Activated T-helper 1 cell treated with anti-CD3 and anti-CD28 coated beads, Interleukin-2, amount 50 U/mL, for 16 hours (primary cell): ENCODE measurements at places on chromosomes 5 and 9.
A peak's percentile ranks its signal among the peaks of the same experiment; 100 is the strongest.

- DNase-seq: no peak
These were observed 120.8 kb upstream of the MTAP start for GRCh38 chr9:21681641-21682040.

DNA sequence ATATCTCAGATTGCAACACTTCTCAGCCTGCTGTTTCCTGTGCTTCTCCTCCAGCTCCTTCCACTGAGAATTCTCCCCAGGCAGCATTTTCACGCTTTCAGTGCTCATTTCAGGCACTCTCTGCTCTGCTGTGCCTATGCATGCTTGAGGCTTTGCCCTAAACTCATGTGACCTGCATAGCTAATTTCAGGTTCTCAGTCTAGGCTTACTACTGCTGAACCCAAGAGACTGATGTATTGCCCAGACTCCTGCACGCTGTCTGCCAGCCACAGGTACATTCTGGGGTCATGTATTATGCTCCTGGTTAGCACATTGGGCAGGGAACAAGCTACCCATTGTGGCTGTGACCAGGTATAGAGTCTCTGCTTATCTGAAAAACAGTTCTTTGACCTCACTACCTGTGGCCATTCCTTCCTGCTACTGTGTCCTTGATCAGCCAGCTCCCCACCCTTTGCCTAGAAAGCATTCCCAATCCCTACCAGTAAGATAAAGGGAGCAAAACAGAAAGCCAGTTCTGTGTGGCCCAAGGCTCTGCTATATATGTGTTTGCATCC, 34.7 kb downstream of the PIP5K1B start:
- DNase-seq: no peak

- no peak for DNase-seq
These were observed 35.6 kb downstream of the RBM27 start for GRCh38 chr5:146238973-146239372.

- no peak for DNase-seq
These were observed 118.8 kb downstream of the GALNT10 start for GRCh38 chr5:154309371-154309745.

GRCh38 chr5:55071413-55071812, 31.0 kb upstream of the GZMA start:
- no peak for DNase-seq

- DNase-seq: peak; percentile 57
These were observed 46.1 kb downstream of the PTTG1 start for GRCh38 chr5:160467555-160468362.

GRCh38 chr5:155116456-155117251, 103.1 kb downstream of the KIF4B start:
- DNase-seq: no peak

DNA sequence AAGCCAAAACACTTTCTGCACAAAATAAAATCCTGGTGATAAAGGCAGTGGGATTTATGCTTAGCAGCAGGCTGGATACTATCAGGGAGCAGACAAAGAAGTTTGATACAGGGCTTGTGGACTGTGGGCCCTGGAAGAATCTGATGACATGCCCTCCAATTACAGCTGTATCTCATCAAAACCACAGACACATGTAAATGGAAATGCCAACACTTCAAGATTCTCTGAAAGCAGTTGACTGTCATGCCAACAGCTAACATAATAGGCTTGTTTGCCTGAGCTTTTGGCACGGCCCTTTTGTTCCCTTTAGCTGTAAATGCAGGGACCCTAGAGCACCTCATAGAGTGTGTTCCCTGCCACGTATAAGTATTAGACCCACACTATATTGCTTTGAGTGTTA, 114.4 kb downstream of the STK32A start:
- DNase-seq: no peak

- no peak for DNase-seq
These were observed 2308.8 kb upstream of the ACO1 start for GRCh38 chr9:30075451-30076199.

- DNase-seq: no peak
These were observed 600.1 kb upstream of the RGMB start for GRCh38 chr5:98173334-98173733.

- DNase-seq: no peak
These were observed 19.6 kb downstream of the CLPTM1L start for GRCh38 chr5:1325191-1325741.

DNA sequence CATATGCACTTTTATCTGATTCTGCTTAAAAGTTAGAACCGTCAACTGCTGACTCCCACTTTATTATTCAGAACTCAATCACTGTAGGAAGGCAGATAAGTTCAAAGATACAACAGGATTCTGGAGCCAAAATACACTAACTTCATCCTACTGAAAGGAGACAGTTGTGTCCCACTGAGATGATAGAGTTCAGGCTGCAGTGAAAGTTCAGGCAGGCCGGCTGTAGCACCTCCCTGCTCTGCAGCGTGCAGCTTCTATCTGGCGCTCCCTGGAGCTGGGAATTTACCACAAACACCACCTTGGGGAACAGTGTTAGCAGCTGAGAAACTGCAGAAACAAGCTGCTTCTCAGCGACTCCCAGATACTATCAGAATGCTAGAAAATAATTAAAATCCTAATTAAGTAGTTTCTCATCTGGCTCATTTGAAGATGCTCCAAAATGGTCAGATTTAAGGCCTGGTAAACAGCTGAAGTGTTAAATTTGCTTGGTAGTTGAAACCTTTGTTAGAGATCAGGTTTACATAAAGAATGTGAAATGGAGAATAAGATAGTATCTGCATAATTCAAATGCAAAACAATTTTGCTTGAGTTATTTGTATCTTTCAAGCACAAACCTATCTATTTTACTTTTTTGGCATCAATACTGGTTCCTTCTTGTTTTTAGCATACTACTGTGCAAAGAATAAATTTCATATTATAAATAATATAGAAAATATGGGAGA, 52.3 kb upstream of the CNTLN start:
- DNase-seq: no peak

- DNase-seq: peak; percentile 21
These were observed 14.4 kb upstream of the SCGB3A1 start for GRCh38 chr5:180605554-180606214.

- no peak for DNase-seq
These were observed 2.3 kb downstream of the DPYSL3 start for GRCh38 chr5:147507480-147508126.

DNA sequence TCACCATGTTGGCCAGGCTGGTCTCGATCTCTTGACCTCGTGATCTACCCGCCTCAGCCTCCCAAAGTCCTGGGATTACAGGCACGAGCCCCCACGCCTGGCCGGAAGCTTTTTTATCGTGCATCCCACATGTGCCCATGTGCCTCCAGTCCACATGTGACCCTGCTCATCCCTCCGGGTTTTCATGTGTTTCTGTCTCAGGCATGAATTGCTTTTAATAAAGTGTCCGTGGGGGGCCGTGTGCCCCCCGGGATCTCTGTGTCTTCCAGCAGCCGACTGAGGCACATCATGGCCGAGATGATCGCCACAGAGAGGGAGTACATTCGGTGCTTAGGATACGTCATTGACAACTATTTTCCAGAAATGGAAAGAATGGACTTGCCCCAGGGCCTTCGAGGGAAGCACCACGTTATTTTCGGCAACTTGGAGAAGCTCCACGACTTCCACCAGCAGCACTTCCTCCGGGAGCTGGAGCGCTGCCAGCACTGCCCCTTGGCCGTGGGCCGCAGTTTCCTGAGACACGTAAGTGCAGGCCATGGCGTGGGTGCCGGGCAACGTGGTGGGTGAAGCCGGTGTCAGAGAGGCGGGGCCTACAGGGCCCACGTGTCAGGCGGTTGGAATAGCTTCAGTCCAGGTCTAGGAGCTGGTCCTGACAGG, 22.1 kb upstream of the LRRC14B start:
- DNase-seq: no peak

DNA sequence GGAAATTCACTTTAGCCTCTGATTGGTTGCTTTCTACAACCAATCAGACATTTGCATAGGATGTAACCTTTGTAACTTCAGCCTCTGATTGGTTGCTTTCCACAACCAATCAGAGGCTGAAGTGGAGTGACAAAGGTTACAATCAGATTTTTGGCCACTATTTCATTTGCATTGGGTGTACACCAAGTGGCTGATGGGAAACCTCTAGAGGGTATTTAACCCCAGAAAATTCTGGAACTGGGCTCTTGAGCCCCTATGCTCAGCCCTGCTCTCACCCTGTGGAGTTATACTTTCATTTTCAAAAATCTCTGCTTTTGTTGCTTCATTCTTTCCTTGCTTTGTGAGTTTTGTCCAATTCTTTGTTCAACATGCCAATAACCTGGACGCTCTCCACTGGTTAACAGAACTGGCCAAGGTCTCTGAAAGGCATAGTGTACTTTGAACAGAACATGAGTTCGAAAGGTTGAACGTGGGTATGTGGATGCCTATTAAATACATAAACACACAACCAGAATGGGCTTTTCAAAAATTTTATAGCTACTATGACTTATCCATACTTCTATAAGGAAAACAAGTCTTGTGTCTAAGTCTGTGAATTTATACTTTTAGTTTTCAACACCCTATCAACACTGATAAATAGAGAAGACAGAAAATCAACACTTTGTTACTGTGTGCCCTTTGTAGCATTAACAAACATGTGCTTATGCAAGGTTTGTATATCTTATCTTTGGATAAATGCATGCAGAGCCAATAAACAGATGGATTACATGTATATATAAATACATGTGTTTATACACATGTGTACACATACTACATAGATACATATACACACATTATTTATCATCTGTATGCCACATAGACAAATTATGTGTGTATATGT, 568.1 kb downstream of the CTNND2 start:
- no peak for DNase-seq

DNA sequence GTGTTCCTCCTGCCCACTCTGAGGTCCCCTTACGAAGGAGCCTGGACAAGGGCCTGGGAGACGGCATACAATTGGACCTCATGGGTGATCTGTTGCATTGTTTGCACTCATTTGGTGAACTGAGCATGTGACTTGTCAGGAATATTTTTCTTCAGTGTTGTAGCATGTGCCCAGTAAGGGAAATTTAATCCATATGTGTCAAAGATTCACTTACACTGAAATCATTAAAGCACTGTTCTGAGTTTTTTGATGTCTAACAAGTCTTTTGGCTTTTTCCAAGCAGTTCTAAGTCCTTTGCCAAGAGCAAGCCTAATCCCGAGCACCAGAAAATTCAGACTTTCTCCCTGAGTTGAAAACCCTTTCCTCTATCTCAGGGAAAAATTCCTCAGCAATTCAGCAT, 61.6 kb upstream of the RPS23 start:
- DNase-seq: no peak

DNA sequence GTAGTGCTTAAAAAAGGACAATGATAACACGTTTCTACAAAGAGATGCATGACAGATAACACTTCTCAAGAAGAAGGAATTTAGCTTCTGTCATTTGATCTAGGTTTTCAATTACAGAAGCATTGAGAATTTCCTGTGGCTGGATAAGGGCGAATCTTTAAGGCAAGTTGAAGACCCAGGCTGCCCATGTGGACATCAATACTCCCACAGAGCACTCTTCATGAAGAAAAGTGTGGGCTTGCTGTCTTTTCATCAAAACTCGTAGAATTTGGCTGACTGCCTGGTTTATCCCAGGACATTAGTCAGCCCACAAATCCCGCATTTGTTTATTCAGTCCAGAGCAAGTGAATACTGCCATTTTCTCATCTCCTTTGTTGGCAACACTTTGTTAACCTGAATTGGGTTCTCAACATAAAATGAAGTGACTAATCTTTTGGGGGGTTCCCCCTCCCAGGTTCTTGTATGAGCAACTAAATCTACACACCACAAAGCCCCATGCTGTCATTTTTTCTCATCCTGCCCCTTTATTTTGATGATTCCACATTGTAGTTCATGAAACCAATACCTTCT, 43.4 kb upstream of the CDKN2B start:
- DNase-seq: no peak

DNA sequence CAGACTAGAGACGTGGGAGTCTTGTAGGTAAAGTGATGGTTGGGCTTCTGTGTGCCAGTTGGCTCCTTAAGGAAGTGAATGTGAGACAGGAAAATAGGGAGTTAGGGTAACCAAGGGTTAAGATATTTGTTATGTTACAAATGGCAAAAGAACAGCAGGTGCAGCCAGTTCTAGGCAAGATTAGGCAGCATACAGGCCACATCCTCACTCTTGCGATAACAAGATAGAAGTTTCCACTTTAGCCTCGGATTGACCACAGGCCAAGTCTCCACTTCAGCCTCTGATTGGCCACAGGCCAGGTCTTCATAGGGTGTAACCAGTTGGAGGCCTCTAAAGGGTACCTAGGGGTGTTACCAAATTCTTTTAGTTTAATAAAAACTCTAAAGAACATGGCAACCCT, 54.6 kb upstream of the ABCA1 start:
- no peak for DNase-seq

GRCh38 chr5:151098768-151099121, 17.9 kb upstream of the TNIP1 start:
- DNase-seq: no peak

GRCh38 chr9:111868475-111868874, 28.1 kb upstream of the UGCG start:
- no peak for DNase-seq
